ENCODE measurements at places on chromosomes 3 and 15. TPM values are rescaled to one million over a fixed set of nuclear protein-coding genes. Genes with fewer than 3 reads are reported as not detected.
A peak's percentile ranks its signal among the peaks of the same experiment; 100 is the strongest.

DNA sequence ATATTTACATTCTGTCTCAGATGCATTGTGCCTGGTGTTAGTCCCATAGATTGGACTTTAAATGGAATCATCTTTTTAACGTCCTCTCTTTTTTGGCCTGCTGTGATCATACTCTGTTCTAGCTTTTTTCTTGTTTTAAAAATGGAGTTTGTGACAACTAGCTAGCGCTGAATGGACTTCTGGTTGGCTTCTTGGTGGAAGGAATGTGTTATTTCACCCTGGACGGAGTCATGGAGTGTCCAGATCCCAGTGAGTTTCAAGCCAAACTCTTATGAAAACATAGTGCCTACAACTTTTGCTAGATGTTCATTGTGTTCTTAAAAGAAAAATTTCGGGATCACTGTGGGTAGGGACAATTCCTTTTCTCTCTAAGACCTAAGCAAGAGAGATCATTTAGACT, 192.6 kb downstream of the TCF12 start:
- H3K4me3 ChIP-seq = no peak overlapping the region
- H3K36me3 ChIP-seq = no peaks in the 10 kb centered on the region
- no peak overlapping the region for H3K27ac ChIP-seq
- DNase-seq = no peak
- no peaks in the 10 kb centered on the region for H3K27me3 ChIP-seq
- no peaks in the 10 kb centered on the region for H3K4me1 ChIP-seq

The WDR49 gene
- total RNA-seq = 1.2 TPM

DNA sequence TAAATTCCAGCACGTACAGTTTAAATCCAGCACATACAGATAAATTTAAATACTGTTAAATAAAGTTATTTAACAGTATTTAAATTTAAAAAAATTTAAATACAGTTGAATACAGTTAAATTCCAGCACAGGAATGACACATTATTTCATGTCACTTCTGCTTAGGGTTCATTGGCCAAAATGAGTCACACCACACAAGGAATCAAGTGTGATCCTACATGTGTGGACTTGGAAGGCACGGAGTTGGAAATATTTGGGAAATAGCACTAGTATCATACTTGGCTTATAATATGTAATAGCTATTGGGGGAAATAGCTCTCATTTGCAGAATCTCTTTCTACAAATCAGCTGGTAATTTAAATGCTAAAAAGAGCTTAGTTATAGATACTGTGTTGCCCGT, 10.6 kb downstream of the RAB7A start:
- H3K4me1 ChIP-seq = peaks cover 35% of the 10 kb centered on the region
- peaks cover 4% of the 10 kb centered on the region for H3K36me3 ChIP-seq
- H3K27ac ChIP-seq = no peak overlapping the region
- no peaks in the 10 kb centered on the region for H3K27me3 ChIP-seq
- H3K4me3 ChIP-seq = no peak overlapping the region

The LIPH gene
- 38.0 TPM for total RNA-seq

GRCh38 chr3:18443665-18444594, 18.8 kb upstream of the SATB1 start:
- peaks cover 35% of the 10 kb centered on the region for H3K27me3 ChIP-seq
- peaks cover 19% of the 10 kb centered on the region for H3K4me1 ChIP-seq
- peak overlapping the region; percentile 57 for H3K4me3 ChIP-seq

The PLS1 gene
- total RNA-seq = 26.0 TPM

GRCh38 chr3:120498556-120499346, 48.0 kb upstream of the FSTL1 start:
- no peak overlapping the region for H3K27ac ChIP-seq
- H3K4me3 ChIP-seq = no peak overlapping the region
- no peak for DNase-seq
- peaks cover 12% of the 10 kb centered on the region for H3K4me1 ChIP-seq

The TM6SF1 gene
- 25.4 TPM for total RNA-seq

DNA sequence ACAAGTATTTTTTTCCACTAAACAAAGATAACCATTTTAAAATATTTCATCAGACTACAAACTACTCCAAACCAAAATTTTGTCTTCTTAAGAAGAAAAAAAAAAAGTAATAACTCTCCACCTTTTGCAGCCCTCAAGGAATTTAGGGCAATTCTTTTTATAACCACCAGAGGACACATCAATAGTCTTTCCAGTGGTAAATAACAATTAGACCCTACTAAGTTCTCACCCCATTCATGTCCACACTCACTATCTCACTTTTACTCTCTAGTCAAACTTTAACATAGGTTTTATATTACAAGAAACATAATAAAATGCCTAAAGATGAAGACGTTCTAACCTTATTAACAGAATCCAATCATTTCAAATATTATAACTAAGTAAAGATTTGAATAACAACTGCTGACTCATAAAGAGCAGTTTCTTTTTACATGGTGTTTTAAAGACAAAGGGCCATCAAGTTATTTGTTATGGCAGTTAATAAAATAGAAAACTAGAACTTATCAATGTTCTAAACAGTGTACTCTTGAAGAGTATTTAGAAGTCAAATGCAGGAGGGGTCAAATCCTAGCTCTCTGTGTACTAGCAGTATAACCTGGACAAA, 33.0 kb downstream of the CCDC39 start:
- no peaks in the 10 kb centered on the region for H3K27me3 ChIP-seq
- no peaks in the 10 kb centered on the region for H3K4me1 ChIP-seq
- H3K36me3 ChIP-seq = no peaks in the 10 kb centered on the region
- H3K27ac ChIP-seq = no peak overlapping the region
- H3K4me3 ChIP-seq = no peak overlapping the region

- H3K4me3 ChIP-seq = no peak overlapping the region
- no peaks in the 10 kb centered on the region for H3K36me3 ChIP-seq
- peaks cover 3% of the 10 kb centered on the region for H3K27me3 ChIP-seq
- no peak overlapping the region for H3K27ac ChIP-seq
- no peaks in the 10 kb centered on the region for H3K4me1 ChIP-seq
Observed at GRCh38 chr15:94670438-94671034, 439.2 kb downstream of the MCTP2 start.

DNA sequence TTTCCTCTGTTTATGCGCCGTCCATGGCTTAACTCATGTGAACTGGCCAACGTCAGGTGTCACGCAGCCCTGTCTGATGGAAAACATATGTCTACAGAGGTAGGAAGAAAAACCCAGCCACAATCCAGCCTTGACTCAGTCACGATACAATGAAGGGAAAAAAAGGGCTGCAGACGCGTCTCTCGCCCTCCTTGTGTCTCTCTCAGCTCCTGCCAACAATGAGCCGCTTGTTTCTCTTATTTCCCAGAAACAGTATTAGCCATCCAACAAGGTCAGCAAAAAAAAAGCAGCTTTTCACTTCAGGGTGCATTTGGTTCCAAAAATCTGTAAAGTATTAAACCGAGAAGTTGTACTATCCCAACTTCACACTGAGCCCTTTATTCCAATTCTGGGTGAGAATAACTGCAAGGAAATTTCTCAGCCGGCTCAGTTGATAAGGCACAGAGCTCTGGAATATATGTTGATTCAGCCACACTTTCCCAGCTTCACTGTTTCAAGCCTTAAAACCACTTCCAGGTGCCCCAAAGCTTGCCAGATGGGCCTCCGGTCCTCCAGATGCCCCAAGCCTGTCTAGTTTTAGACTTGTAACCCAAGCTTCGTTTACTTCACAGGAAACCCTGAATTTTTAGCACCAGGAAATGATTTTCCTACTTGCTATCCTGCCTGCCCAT, 79.4 kb downstream of the TM4SF4 start:
- H3K4me1 ChIP-seq = peaks cover 20% of the 10 kb centered on the region
- H3K36me3 ChIP-seq = no peaks in the 10 kb centered on the region
- no peak overlapping the region for H3K4me3 ChIP-seq
- H3K27me3 ChIP-seq = no peaks in the 10 kb centered on the region

GRCh38 chr15:56243163-56244037, at the start of gene RFX7:
TSS of gene RFX7 (minus strand) at chr15:56243879. CDS start at chr15:56243285, 594 bp downstream.
- peak; percentile 91 for DNase-seq
- H3K27me3 ChIP-seq = no peaks in the 10 kb centered on the region
- H3K4me1 ChIP-seq = peaks cover 24% of the 10 kb centered on the region
- H3K36me3 ChIP-seq = no peaks in the 10 kb centered on the region

GRCh38 chr3:184168363-184169120, 6.1 kb upstream of the AP2M1 start:
- no peaks in the 10 kb centered on the region for H3K4me1 ChIP-seq
- no peak overlapping the region for H3K4me3 ChIP-seq
- DNase-seq = no peak
- H3K27ac ChIP-seq = no peak overlapping the region
- H3K36me3 ChIP-seq = peaks cover 83% of the 10 kb centered on the region

The DMXL2 gene
- 55.2 TPM for total RNA-seq

The MAGEL2 gene
- 0.14 TPM for total RNA-seq

GRCh38 chr3:25456723-25457670, 28.9 kb downstream of the RARB start:
- H3K27me3 ChIP-seq = no peaks in the 10 kb centered on the region
- peaks cover 25% of the 10 kb centered on the region for H3K4me1 ChIP-seq
- H3K27ac ChIP-seq = no peak overlapping the region
- DNase-seq = no peak
- no peaks in the 10 kb centered on the region for H3K36me3 ChIP-seq

The IL17RC gene
- total RNA-seq = 26.9 TPM

The MCF2L2 gene
- total RNA-seq = 1.2 TPM

- no peak overlapping the region for H3K27ac ChIP-seq
- H3K36me3 ChIP-seq = no peaks in the 10 kb centered on the region
- H3K27me3 ChIP-seq = no peaks in the 10 kb centered on the region
- no peak for DNase-seq
- no peaks in the 10 kb centered on the region for H3K4me1 ChIP-seq
Observed at GRCh38 chr15:97941572-97941971, 18.9 kb upstream of the ARRDC4 start.

All from upper lobe of right lung (tissue), 1 donor.